ACHN (cell line): ENCODE measurements at places on chromosomes 3 and 15.

DNA sequence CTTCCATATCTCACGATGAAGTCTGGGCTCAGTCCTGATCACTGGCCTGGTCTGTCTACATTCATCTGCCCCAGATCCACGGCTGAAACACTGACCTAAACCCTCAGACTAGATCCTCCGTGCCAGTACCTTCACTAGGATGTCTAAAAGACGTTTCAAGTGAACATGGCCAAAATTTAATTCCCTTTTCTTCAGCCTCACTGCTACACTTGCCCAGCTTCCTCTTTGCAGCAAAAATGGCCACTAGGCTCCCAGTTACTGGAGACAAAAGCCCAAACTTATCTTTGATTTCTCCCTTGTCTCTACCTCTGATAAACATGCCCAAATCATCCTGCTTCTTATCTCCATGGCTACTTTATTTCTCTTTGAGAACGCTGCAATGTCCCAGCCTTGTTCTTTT lies 1.7 kb downstream of the RASSF1 start:
- DNase-seq = no peak

DNA sequence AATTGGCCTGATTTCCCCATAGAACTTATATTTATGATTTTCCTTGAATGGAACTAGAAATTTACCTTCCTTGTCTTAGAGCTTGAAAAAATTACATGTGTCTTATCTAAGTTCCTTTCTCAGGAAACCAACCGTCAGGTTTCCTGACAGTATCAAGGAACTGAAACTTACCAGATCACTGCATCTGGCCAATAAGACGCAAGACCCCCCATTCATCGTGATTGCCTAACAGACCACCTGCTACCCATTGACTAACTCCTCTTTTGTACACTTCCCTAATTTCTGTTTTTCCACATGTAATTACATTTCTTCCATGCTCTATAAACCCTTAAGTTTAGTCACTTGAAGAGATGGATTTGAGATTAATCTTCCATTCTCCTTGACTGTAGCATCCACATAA lies 517.2 kb upstream of the CBLB start:
- no peak for DNase-seq

DNA sequence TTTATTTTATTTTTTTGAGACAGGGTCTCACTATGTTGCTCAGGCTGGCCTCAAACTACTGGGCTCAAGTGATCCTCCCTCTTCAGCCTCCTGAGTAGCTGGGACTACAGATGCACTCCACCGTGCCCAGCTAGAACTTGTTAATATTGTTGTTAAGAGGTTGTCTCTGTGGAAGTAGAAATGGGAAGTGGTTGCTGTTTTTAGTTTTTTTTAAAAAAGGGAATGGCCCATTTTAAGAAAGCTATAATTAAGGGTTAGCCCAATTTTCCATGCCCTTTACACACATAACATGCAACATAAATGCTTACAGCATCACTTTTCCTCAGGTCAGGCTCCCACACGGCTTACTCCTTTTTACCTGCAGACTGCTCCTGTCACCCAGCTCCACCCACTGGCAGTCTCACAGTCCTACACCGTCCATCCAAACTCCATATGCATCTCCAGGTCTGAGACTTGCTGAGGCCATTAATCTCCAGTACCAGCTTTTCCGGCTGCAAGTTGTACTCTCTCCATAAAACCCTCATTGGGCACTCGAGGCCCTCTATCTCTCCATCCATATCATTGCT lies 19.8 kb downstream of the MORC1 start:
- peak; percentile 2 for DNase-seq

- no peak for DNase-seq
Observed at GRCh38 chr15:100160953-100161352, 180.8 kb downstream of the ADAMTS17 start.

- peak; percentile 68 for DNase-seq
Observed at GRCh38 chr15:80059786-80060355, 395 bp downstream of the ZFAND6 start.

DNA sequence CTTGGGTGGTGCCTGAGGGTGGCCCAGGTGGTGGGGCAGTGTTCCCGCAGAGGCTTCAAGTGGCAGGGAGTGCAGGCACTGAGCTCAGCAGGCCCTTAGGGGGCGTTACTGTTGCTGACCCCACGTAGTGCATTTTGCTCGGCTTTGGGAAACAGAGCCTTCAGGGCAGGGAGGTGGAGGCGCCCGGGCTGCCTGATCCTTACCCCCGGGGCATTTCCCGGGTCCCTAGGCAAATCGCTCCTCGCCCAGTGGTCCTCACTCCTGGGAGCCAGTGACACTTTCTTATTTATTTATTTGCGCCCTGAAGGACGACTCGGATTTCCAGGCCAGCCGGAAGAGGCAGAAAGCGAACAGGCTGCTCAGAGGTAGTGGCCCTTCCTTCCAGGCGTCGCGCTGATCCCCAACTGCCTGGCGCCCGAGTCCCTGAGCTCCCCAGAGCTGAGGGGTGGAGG lies 10.1 kb upstream of the FOXB1 start:
- peak; percentile 3 for DNase-seq

DNA sequence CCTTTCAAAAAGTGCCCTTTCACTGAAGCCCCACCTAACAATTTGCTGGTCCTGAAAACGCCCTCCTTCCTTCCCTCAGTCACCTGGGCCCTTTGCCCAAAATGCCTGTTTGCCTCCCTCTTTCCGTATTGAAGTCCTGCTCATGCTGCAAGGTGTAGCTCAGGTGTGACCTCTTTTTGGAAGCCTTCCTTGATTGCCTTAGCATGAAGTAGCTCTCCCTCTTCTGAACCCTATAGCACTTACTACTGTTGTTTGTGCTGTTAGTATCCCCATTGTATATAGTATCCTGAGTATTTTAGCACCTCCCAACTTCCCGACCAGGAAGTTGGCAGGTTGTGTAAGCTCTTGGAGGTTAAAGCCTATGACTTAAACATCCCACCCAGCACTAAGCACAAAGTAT lies 1.7 kb downstream of the PLS1 start:
- no peak for DNase-seq

- DNase-seq = no peak
Observed at GRCh38 chr3:172102123-172102882, 62.9 kb downstream of the FNDC3B start.

GRCh38 chr3:40294434-40294833 lies 15.1 kb upstream of the EIF1B start:
- DNase-seq = no peak

DNA sequence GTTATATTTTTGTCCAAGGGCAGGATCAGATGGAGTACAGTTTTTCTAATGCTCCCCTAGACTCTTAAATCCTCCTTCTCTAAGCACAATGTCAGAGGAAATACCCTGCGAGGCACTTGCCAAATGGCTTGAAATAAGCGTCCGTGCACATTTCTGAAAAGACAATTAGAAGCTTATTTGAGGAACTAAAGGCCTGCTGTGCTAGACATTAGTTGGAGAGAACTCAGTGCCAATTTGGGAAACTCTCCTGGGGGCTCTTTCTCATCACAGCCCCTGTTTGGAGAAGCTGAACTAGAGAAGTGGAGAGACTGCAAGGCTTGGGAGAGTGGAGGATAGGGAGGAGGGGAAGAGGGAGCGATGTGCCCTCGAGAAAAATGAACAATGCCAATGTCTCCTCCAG lies 247.6 kb upstream of the C2CD4B start:
- no peak for DNase-seq

DNA sequence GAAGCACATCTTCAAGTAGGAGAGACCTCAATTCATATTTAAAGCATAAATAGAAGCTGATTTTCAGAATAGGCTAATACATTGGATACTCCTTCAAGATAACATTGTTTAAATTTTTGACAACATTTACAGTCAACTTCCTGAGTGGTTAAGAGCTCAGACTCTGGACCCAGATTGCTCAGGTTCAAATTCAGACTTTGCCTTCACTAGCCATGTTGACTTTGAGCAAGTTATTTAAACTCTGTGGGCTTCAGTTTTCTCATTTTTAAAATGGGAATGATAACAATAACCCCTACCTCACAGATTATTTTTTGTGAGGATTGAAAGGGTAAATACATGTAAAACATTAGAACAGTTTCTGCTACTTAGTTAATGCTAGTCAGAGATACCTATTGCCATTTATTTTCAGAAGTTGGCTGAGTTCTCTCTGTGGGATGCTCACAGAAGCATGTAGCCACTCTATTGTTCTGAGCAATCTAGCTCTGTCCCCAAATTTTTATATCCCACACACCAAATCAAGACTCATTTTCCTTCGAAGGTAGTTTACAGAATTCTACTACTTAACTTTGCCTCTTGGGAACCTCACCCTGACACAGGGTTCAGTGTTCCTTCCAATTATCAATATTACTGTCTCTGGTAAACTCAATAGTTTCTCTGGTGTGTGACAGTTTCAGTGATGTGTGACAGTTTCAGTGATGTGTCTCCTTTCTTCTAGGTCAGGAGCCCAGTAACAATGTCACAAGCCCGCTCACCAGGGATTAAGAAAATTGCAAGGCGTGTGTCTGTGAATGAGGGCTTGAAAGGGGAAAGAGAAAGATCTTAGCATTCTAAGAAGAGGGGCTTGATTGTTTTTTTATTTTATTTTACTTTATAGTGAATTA lies 79.4 kb upstream of the OSTN start:
- no peak for DNase-seq

GRCh38 chr3:187958432-187959003 lies 195.4 kb upstream of the LPP start:
- no peak for DNase-seq

GRCh38 chr3:196341137-196341536 lies 2.9 kb upstream of the TM4SF19 start:
- no peak for DNase-seq

DNA sequence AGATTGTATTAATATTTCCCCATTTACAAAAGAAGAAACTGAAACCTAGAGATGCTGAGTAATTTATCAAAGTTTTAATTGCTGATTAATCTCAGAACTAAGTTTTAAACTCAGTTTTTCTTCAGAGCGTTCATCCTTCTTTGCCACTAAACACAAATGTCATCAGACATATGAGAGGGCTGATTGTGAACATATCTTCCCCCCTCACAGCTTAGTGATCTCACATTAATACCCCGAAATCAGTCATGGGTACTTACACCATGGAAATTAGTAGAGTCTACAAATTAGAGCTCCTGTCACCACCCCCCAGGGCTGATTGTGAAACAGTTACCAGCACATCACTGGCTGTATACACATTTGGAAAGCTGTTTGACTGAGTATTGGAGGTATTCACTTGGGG lies 189.3 kb upstream of the SGO1 start:
- DNase-seq = no peak

DNA sequence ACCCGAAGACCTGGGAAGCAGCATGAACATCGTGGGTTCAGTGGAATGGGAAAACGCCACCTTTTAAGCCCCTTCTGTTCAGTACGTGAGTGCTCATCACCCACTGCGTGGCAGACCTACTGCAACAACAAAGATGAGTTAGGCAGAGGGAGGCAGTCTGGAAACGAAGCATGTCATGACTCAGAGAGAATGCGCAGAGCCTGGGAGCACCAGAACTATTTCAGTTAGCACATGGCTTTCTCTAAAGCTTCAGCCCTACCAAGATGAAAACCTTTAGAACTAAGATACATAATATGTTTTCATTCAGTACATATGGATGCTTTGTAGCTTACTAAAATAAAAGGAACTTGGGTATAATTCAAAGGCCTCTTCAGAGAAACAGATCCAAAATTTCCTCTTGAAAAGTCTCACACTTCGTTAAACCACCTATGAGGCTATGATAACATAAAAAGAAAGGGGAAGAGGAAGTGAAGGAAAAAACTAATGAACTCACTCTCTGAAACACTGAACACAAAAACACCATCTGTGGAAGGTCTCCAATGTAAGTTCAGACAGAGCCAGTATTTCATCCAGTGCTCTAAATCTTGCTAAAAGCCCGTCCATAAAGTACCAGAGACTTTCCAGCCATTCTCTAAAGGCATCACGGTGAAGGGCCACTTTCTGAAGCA lies 140.1 kb downstream of the OCA2 start:
- DNase-seq = no peak

- no peak for DNase-seq
Observed at GRCh38 chr3:142040941-142041491, 108.3 kb downstream of the TFDP2 start.

- no peak for DNase-seq
Observed at GRCh38 chr3:126447456-126448106, 28.1 kb downstream of the ZXDC start.

- DNase-seq = no peak
Observed at GRCh38 chr3:127573912-127574311, 16.6 kb downstream of the TPRA1 start.

DNA sequence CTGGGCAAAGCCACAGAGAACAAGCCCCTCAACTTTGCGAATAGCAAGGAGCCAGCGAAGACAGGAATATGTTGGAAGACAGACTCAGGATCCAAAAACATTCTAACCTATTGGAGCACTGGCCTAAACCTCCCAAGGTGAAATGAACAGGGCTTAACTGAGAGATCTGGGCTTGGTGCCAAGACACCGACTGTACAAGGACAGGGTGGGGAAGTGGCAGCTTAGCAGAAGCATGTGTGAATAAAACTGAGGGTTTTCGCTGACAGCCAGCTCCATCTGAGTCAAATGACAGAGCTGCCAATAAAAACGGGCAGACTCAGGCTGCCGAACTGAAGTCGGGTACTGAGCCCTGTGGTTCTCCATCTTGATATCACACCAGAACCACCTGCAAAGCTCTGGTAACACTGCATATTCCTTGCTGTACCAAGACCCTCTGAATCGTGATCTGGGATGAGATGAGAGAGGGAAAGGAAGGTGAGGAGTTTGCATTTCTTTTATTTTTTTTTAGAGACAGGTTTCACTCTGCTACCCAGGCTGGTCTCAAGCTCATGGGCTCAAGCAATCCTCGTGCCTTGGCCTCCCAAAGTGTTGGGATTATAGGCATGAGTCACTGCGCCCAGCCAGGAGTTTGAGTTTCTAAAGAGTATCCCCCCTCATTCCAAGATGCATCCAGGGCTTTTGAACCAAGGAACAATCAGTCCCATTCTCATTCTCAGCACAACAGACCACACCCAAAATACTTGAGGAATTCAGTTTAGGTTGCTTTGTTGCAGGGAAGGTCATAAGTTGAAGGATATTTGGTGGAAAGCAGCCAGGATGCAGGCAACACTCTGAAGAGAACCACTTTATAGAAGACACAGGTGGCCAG lies 6.0 kb upstream of the PLCB2 start:
- no peak for DNase-seq

DNA sequence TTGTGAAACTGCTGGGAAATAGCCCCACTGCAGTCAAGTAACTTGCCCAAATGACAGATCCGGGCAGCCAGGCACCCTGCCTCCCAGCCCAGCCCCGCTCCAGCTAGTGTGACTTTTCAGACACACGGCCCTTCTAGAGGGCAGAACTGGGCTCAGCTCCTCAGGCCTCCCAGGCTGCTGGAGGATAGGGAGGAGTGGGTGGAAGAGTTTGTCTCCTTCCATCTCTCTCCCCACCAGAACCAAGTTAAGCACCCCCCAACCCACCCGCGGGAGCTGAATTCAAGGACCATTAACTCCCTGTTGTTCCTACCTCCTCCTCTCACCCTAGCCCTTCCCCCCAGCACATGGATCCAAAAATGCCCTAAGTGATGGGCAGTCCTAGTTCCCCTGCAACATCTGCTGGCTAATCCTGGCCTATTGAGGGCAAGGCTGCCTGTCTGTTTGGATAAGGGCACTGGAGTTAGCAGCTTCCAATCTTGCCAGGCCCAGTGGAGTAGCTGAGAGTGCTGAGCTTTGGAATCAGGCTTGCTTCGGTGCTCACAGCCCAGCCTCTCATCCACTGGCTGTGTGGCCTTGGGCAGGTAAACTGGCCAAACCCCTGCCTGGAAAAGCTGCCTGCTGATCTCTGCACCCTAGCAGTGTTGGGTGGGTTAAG lies 3.1 kb downstream of the CCDC33 start:
- DNase-seq = no peak

- peak; percentile 8 for DNase-seq
Observed at GRCh38 chr15:66802025-66803001, 100.3 kb downstream of the SMAD6 start.
